Mucosa of descending colon (tissue), 3 donors: ENCODE measurements at places on chromosomes 3 and 15.
A peak's percentile ranks its signal among the peaks of the same experiment; 100 is the strongest.

DNA sequence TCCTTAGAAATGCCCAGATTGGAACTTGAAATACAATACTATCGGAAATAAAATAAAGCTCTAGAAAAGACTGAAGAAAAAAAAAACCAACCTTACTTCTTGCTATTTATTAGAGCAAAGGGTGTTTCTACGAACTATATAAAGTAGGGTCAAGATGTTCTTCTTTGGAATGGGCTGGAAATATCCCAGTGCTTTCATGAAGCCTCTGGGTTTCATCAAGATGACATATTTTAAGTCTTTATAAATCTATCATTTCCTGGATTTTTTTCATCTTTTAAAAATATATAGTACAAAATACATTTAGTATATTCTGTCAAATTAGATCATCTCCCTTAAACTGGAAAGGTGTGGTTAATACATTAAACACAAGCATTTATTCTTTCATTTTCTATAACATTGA is 978.8 kb downstream of the NAALADL2 start:
- DNase-seq = no peak

GRCh38 chr3:194928831-194929577 is 243.3 kb downstream of the FAM43A start:
- DNase-seq = no peak

- no peak for DNase-seq
Measured at GRCh38 chr15:73426323-73426994, 16.5 kb upstream of the REC114 start.

GRCh38 chr3:32296251-32297204 is 58.0 kb downstream of the CMTM8 start:
- peak; percentile 56 for DNase-seq

GRCh38 chr15:48962662-48963523 is 826 bp downstream of the SHC4 start:
- DNase-seq = peak; percentile 10

DNA sequence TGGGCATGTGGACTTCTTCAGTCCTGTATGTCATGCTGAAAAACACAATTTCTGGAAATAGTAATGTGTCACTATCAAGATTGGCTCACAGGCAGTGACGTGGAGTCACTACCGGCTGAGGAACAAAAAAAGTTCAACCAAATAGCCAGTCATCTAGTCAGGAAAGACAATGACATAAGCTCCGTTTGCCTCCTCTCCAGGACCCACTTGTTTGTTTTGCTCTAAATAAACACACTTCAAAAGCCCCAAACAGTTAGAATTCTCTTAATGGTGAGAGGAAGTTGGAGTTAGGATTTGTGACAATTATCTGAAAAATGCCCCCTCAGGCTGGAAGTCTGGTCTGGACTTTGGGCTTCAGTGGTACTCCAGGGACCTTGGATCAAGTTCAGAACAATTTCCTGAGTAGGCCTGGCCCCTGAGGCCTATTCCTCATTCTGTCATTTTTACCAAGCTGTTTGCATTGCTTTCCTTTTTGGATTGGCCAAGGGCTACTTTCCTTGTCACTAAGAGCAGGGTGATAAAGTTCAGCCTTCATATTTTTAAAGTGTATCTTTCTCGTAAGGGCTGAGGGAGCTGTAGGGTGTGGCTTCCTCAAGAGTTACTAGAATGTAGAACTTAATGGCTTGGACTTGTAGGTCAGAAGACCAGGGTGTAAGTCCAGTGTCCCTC is 98.9 kb downstream of the EOMES start:
- no peak for DNase-seq

GRCh38 chr3:44981751-44982150 is 5.7 kb downstream of the EXOSC7 start:
- DNase-seq = no peak

- DNase-seq = no peak
Measured at GRCh38 chr3:7950890-7951289, 550.7 kb upstream of the LMCD1 start.

DNA sequence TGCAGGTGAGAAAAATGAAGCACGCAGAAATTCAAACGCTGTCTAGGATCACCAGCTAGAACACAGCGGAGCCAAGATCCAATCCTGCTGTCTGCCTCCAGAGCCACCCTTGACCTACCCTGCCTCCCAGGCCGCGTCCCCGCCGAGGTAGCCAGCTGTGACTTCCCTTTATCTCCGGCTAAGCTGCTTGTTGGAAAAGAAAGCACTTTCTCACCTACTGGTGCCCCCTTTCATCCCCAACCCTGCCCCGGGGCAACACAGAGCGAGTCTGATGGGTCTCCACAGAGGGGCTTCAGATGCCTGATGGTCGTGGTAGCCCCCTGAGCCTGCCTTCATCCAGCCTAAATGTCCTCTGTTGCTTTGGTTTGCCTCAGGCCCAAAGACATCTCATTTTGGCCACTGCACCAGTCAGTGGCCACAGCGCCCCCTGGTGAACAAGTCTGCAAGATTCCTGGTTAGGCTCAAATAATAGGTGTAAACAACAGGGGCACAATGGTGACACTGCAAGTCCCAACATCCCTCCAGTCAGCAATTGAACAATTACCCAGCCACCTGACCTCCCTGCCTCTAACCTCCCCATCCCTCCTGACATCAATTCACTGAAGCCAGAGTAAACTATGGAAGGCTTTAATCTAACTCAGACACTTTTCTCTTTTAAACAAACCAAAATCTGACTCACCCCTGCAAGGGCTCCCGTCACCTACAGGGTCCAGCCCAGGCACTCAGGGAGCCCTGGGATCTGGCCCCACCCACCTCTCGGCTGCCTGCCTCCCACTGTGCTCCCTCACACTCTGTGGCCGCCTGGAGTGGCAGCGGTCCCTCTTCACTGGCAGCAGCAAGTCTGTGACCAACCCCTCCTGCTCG is 27.3 kb upstream of the BCL2L10 start:
- peak; percentile 94 for DNase-seq

DNA sequence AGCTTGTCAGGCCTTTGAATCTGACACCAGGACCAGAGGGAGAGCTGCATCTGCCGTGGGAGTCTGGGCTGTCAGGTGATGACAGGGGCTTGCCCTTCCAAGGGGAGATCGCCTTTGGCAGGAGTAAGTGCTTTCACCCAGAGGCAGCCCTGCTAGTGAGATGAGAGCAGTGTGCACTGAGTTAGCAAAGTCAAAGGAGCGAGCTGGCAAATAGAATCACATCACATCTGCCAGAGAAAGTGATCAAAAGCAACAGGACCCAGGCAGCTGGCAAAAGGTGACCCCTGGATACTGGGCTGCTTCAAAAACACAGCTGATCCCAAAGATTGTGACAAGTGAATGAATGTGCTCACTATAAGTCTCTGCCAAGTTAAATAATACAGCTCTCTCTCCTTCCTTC is 36.1 kb upstream of the PYDC2 start:
- DNase-seq = no peak

DNA sequence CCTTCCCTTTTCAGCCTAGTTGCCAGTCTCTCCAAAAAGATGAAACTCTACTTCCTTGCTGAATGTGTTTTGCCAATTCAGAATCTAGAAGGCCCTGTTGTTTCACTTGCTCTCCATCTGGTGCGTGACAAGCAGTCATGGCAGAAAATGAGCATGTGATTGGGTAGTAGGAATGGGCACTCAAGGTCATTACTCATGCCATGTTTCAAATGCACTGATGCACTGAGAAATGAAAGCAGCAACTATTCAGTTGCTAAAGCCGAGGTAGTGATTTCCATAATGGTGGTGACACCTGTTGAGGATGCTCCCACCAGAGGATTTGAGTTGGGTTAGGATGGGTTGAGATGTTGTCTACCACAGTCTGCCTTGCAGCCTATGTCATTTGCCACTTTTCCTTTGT is 12.7 kb downstream of the ZBTB38 start:
- DNase-seq = no peak

DNA sequence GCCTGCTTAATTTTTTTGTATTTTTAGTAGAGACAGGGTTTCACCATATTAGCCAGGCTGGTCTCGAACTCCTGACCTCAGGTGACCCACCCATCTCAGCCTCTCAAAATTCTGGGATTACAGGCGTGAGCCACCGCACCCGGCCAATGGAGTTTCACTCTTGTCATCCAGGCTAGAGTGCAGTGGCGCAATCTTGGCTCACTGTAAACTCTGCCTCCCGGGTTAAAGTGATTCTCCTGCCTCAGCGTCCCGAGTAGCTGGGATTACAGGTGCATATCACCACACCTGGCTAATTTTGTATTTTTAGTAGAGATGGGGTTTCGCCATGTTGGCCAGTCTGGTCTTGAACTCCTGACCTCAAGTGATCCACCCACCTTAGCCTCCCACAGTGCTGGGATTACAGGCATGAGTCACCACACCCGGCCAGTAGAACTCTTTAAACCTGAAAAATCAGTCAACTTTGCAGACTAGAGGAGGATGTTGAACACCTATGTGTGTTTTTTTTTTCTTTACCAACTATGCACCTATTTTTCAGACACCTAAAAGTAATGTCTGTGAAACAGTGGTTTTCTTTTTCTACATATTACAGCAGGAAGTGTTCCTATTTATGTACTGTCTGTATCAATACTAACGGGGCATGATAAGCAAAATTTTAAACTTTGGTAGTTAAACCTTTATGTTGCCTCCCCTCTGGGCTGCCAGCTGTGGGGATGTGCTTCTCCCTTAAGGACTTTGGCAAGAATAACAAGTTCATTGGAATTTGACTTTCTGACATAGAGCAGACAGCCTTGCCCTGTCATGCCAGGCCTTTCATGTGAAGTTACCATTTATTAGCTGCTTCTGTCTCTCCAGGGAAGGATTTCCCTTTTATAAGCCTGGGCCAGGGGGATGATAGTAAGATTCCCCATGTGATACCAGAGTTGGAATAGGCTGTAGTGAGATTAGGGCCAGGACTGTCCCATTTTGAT is 8.1 kb downstream of the ARIH2 start:
- DNase-seq = no peak

DNA sequence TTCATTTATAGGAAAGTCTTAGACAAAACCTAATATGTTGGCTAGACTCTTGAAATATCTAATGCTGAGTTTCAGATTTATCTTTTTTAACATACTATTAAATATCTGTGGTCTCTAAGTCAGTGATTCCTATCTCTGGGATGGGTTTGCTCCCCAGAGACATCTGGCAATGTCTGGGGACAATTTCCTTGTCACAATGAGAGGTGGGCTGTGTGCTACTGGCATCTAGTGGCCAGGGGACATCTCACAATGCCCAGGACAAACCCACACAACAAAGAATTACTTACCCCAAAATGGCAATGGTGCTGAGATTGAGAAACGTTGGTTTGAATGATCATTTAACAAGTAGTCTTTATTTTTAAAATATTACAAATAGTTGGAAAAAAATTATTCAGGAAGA is 602.1 kb downstream of the MAGI1 start:
- no peak for DNase-seq

GRCh38 chr3:139524841-139525636 is 14.5 kb downstream of the RBP1 start:
- no peak for DNase-seq

DNA sequence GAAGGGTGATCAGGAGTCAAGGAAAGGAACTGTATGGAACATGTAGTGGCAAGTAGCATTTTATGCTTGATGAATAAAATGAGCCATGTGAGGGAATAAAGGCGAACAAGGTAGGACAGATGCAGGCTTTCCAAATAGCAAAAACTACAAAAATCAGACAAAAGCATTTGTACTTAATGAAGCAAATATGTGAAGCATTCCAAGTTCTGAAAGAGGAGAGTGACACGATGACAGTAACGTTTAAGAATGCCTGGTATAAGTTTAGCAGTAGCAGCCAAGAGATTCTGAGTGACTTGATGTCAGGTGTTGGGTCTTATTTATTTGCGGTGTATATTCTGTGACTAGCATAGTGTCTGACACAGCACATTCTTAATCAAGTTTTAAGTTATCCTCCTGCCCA is 408.2 kb upstream of the RASGRP1 start:
- DNase-seq = no peak

DNA sequence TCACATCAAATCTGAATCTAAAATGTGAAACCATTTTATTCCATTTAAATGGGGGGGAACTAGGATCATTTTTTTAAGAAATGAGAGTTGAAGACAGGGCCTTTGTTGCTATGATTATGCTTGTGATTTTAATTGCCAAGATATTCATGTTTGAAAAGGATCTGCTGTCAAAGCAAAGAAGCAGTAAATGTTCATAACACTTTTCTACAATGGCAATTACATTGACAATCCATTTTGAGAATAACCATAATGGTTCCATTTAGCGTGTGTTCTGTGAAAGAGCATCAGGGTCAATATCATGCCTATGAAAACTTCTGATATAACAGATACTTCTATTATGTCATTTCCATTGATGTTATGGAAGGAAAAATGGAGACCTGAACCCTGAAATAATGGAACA is 745.8 kb upstream of the SGO1 start:
- DNase-seq = no peak

DNA sequence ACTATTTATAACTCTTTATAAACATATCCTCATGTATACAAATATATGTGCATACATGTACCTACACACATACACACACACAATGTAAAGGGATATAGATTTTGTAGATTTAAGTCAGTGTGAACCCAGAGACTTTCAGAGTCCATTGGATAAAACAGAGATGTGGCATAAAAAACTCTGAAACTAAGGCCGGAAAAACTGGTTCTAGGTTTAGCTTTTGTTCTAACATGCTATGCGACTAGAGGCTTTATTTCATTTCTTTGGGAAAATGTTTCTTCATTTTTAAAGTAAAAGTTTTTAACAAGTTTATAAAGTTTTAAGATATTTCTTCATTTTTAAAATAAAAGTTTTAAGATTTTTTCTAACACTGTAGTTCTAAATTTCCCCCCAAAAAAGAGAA is 36.7 kb downstream of the ZPLD1 start:
- DNase-seq = no peak

- no peak for DNase-seq
Measured at GRCh38 chr15:75420698-75421097, 30.8 kb downstream of the SIN3A start.

DNA sequence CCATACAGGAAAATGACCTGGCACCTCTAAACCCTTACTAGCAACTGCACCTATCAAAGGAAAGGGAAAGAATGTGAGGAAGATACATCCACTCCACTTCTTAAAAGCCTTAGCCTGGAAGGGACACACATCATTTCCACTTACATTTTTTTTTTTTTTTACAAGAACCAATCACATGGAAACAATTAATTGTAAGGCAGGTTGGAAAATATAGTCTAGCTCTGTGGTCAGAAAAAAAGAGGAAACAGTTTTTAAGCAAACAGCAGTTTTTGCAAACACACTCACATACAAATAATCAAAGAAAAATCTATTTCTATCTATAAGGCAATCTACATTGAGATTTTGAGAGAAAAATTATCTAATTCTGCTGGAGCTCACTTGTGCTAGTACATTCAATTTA is 98.9 kb upstream of the SPRED1 start:
- DNase-seq = no peak

DNA sequence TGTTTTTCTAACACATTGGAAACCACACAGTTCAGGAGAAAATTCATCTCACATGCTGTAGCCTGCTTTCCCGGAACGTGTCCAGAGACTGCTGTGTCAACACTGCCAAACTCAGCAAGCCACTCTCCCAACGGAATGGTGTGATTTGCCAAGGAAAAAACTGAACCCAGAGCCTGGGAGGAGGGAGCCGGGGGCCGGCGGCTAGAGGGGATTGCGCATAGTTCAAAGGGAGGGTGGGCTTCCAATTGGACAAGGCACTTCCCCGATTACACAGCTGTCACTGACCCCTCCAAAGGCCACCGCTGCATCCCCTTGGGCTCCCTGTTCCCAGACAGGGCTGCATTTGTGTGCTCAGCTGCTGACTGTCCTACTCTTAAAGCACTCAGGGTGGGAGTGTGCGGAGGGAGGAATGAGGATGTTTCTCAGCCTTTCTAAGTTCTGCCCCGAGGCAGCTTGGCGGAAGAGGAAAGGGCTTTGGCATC is 256.2 kb downstream of the ZNF621 start:
- DNase-seq = no peak
